ENCODE measurements at places on chromosomes 16 and 17.
A peak's percentile ranks its signal among the peaks of the same experiment; 100 is the strongest.

DNA sequence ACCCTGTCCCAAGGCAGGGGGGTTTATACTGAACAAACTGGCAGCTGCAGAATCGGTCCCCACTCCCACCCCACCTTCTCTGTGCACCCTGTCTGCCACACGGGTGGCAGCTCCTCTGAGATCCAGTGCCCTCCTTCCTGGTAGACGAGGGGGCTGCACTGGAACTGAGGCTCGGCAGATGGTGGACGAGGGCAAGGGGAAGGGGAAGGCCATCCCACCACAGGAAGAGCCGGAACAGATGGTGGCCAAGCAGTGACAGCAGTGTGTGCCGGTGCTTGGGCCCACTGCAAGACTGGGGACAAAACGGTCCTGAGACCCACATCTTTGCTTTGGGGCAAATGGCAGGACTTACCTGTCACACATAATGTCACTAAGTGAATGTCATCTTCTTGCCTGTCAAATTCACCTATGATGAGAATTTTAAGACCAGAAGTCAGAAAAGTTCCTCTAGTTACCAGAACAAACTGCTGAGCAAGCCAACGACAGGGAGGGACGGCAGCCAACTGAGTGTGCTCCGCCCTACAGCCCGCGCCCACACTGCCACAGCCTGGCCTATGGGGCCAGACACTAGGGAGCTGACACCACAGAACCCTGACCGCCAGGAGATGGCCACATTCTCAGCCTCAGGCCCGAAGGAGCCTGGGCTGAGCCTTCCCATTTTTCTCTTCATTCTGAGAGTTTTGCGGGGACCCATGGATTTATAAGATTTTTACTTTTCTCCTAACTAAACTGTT is 14.4 kb downstream of the NTAN1 start:
- DNase-seq = no peak

DNA sequence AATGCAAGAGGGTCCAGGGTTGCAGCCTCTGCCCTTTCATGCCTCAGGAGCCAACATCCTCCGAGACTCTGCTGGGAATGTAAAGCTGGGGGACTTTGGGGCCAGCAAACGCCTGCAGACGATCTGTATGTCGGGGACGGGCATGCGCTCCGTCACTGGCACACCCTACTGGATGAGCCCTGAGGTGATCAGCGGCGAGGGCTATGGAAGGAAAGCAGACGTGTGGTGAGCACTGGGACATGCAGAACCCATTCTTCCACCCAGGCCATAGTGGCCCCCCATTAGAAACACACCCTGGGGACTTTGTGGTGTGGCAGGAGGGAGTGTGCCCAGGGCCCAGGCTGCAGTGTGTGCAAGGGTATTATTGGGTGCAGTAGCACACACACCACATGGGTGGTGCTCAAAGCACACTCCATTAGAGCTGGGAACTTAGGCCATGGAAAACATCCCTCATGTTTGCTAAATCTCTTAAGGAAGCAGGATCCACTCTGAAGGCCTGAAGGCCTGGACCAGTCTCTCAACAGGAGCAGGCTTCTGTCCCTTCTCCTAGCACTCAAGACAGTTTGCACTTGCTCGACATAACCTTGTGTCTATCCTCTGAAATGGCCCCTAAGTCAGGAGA is 7.6 kb downstream of the LIMD2 start:
- no peak for DNase-seq

GRCh38 chr16:84527532-84528269 is 23.2 kb upstream of the MEAK7 start:
- DNase-seq = no peak

DNA sequence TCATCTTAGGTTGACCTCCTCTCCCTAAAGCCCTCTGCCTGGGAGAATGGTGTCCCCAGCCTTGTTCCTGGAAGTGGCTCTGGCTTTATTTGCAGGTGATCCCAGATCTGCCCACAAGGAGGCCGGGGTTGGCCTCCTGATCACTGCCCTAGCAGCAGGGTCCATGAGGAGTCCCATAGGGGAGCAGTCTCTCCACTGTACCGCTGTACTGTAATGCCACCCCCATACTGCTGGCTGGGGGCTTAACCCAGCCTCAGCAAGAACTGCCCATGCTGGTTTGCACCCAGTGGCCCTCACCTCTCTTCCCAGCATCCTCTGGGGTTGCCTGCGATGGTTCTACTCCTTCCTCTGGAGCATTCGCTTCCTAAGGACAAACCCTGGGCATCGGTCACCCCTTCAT is 39.1 kb downstream of the PSME3IP1 start:
- no peak for DNase-seq

DNA sequence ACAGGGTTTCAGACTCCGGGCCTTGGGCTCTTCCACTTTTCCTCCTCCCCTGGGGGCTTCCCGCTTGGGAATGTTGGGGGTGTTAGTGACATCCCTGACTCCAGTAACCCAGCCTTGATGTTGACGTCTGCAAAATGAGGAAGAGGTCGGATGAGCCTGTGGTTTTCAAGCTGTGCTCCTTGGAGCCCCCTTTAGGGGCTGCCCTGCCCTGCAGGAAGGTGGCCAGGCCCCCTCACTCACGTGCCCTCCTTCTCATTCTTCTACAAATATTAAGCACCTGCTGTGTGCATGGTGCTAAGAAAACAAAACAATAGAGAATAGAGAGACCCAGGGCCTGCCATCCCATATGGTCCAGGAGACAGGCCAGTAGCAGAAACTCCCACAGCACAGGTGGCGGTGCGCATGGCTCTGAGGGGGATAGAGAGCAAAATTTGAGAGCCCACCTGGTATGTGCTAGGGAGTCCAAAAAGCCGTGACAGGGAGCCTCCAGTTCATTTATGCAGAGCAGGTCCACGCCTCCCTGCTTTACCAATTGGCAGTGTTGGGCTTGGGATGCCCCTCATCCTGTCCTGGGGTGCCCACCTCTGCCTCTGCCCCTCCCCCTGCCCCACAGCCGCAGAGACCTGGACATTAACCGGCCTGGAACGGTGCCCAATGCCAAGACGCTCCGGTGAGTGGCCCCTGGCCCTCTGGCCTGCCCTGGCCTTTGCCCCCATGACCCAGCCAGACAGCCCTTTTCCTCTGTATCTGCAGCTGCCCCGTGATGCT is 7.4 kb downstream of the NDRG4 start:
- no peak for DNase-seq

- no peak for DNase-seq
Measured at GRCh38 chr16:83807327-83807709, 460 bp upstream of the HSBP1 start.

- no peak for DNase-seq
Measured at GRCh38 chr17:44628243-44629188, 27.8 kb upstream of the MEIOC start.

GRCh38 chr16:71493213-71493612 is 4.1 kb upstream of the ZNF19 start:
- DNase-seq = no peak

DNA sequence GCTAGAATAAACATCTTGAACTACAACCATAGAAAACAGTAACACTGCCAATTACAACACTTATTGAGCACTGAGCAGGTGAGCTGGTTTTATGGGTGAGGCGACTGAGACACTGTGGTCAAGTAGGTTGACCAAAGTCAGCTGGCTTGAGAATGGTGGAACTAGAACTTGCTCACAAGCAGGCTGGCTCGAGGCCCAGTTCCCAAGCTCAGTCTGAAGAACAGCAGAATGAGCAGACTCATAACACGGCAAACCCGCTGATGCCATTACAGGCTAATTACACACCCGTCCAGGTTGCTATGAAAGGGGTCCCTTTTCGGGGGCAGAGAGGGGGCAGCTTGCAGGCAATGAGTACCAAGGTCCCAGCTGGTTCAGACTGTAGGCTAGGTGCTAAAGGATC is 6.5 kb downstream of the ZZEF1 start:
- no peak for DNase-seq

GRCh38 chr17:59038734-59039133 is 67.9 kb downstream of the TRIM37 start:
- no peak for DNase-seq

- DNase-seq = peak; percentile 53
Measured at GRCh38 chr16:84277244-84277823, 17.3 kb upstream of the WFDC1 start.

GRCh38 chr16:17271687-17272086 is 199.1 kb downstream of the XYLT1 start:
- DNase-seq = no peak

DNA sequence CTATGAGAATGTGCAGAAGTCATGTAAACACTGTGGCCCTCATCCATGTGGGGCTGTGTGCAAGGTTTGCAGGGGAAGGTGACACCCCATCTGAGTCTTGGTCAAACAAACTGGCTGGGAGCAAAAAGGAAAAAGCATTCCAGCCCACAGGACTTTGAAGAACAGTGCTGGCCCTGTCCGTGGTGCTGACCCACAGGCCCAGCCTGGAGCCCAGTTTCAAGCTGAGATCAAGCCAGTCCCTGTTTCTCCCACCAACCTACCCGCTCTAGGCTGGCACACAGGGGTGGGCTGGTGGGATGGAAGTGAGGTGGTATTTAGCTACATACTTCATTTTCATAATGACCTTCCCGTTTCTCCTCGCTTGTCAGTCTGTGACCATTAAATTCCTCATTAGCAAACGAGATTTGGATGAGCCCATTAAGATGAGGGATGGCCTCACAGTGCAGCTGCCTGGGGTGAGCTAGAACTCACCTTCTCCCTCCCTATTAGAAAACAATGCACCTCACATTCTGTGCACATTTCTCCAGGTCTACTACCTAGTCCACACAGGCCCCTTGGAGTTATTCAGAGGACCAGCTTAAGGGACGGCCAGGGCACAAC is 12.6 kb upstream of the RPL38 start:
- no peak for DNase-seq
